ENCODE measurements at places on chromosomes 6 and 20.

DNA sequence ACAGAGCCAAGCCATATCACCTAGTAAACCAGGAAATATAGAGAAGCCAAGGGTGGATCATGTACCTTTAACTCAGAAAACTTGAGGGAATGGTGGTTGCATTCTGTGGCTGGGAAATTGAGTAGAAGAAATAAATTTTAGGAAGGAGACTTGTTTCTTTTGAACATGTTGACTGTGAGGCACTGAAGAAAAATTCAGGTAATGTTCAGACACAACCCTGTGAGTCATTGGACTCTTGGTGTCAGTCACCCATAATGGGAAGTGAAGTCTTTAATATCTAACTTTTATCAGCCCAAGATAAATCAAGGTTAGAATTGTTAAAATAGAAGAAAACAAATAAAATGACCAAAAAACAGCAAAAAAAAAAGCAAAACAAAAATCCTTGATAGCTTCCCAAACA is 98.8 kb upstream of the GRIK2 start:
- DNase-seq = no peak

DNA sequence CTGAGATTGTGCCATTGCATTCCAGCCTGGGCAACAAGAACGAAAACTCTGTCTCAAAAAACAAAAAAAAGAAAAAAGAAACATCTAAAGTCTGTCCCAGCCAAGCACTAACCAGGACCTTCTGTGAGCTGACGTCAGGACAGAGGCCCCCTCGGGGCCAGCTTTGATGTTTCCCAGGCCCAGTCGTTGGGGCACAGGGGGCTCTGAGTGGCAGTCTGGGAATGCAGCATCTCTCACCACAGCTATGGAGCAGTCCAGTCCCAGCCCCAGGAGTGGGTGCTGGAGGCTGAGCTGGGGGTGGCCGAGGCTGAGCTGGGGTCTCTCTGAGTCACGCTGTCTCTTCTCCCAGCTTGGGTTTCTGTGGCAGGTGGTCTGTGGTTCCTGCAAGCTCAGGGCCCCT is 46.0 kb upstream of the SRF start:
- DNase-seq = no peak

DNA sequence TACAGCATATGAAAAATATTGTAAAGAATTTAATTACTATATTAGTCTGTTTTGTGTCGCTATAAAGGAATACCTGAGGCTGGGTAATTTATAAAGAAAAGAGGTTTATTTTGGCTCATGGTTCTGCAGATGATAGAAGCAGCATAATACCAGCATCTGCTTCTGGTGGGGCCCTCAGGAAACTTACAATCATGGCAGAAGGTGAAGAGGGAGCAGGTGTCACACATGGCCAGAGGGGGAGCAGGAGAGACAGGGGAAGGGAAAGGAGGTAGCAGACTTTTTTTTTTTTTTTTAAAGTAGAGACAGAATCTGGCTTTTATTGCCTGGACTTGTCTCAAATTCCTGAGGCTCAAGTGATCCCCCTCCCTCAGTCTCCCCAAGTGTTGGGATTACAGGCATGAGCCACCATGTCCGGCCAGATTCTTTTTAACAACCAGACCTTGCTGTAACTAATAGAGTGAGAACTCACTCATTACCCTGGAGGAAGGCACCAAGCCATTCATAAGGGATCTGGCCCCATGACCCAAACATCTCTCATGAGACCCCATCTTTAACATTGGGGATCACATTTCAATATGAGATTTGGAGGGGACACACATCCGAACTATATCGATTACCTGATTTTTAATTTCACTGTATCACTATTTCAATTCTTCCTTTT is 64.6 kb downstream of the MAN1A1 start:
- peak; percentile 58 for DNase-seq

GRCh38 chr20:33862709-33863403 is 51.7 kb downstream of the CHMP4B start:
- peak; percentile 46 for DNase-seq

- no peak for DNase-seq
These were observed 263.1 kb downstream of the TBX18 start for GRCh38 chr6:84501315-84501714.

GRCh38 chr20:31652917-31653396 is 15.2 kb downstream of the COX4I2 start:
- DNase-seq = no peak

DNA sequence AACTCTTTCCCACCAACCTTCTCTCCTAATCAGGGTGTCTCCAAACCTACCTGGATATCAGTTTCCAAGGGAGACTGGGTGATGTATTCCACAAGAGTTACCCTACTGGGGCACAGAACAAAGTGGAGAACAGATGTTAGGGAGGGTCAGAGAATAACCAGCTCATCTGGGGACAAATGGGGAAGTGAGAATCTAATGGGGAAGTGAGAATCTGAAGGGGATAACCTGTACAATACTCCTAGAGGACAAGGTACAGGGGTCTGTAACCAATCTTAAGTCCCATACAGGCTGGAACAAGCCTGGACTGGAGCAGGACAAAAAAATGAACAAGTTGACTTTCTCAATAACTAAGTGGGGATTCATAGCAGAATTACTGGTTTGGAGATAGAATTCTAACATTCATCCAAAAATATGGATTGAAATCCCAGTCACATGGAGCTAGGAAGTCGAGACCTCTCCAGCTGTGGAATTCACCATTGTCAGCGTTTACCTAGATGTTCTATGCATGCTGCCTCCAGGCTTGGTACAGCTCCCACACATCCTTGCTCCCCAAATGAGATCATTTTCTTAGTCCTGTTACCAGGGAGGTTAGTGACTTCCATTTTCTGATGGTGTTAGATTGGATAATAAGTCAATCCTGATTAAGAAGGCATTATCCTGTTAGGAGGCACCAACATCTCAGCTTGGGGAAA is 214.8 kb upstream of the MOCS1 start:
- DNase-seq = no peak

DNA sequence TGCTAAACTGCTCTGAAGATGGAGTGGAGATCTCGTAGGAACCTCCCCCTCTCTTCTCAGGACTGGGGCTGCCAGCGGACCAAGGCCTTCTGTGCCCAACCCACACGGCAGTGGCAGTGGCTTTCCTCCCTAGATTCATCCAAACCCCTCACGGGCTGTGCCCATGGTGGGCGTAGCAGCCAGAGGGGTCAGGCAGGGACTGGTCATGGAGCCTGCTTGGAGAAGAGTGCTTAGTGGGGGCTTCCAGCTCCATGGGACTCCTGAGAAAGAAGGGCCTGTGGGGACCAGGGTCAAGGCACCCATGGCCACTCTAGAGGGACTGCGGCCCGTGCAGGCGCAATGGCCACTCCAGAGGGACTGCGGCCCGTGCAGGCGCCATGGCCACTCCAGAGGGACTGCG is 86.6 kb downstream of the TAF4 start:
- DNase-seq = no peak

- DNase-seq = no peak
These were observed 16.6 kb downstream of the B4GALT5 start for GRCh38 chr20:49697071-49697470.

DNA sequence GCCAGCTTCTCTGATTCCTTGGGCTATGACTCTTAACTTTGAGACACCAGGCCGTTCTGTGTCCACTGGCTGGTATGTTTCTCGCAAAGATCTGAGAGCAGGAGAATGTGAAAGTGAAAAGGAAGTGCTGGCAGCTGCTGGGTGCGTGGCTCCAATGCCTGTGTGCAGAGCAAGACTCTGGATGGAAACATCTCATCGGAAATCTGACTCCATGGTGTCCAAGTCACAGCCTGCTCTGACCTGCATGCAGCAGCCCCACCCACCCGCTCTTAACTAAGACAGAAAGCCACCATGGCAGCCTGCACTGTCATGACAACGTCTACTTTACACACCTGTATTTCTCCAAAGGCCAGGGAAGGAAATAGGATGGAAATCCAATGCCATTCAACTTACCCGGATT is 66.3 kb upstream of the MPC1 start:
- no peak for DNase-seq

Data from H1 (cell line).